ENCODE measurements at places on chromosomes 13 and 19.
A peak's percentile ranks its signal among the peaks of the same experiment; 100 is the strongest.

DNA sequence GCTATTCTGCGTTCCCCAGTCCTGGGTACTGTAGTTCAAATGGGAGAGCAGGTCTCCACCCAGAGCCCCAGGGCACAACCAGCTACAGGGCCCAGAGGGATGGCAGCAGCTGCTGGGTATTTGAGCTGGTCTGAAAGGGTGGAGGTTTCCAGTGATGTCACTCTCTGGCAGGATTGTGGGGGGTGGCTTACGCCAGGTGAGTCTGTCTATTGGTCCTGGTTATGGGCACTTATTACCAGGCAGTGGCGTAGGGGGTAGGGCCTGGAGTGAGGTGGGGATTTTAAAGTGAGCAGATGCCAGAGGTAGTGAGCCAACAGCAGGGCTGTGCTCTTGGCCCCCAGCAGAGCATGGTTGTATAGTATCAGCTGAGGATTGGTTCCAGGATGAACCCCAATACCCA, 6.2 kb downstream of the RPS19 start:
- no peak for ATAC-seq

DNA sequence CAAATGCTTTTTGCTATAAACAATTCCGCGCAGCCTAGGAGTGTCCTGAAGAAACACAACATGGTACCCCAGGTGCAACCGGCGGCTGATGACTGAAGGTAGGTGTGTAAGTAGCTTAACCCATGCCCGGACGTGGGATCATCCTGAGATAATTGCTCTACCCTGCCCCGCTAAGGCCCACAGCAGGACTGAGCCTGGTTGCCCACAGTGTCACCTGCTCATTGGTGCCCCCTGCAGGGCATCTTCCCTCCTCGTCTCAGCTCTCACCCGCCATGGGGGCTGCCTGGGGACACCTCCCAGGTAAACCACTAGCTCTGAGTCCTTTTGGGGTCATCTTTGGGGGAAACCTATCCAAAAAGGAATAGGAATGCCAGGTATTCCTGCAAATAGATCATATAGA, 22.3 kb downstream of the TMEM161A start:
- no peak for ATAC-seq

DNA sequence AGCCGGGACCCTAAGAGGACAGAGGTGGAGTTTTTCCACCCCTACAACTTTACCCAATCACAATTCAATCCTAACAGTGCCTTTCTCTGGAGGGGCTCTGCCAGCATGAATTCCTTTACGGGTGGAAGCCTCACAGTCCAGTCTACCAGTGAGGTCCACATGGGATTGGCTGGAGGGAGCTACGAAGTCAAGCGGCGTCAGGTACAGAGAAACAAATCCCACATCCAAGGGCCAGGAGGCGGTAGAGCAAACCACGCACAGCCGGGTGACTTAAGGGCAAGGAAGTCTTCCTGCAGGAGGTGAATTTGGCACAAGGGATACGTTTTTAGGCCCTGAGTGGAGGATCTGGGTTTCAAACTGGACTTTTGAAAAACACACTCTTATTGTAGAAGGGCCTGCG, 199.6 kb downstream of the UQCRFS1 start:
- no peak for ATAC-seq

- no peak for ATAC-seq
Measured at GRCh38 chr13:73001971-73002370, 56.8 kb upstream of the KLF5 start.

DNA sequence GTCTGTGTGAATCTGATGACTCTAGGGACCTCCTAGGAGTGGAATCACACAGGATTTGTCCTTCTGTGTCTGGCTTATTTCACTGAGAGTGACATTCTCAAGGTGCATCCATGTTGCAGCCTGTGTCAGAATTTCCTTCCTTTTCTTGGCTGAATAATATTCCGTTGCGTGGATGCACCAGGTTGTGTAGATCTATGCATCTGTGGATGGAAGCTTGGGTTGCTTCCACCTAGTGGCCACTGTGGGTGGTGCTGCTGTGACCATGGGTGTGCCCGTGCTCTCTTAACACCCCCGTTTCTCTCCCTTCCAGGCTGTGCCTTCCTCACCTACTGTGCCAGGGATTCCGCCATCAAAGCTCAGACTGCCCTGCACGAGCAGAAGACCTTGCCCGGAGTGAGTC, 26.2 kb downstream of the CELF5 start:
- peak; percentile 62 for ATAC-seq

- no peak for ATAC-seq
Measured at GRCh38 chr13:112112534-112113276, 45.8 kb downstream of the SOX1 start.

All from stimulated activated memory B cell treated with anti-CD40 and anti-IgM and Interleukin-4, amounts not matched to agents 10 μg/mL and 1 μg/mL and 100 μg/mL, for 72 hours (primary cell).